AG20443 (cell line): ENCODE measurements at places on chromosomes 7 and 10.

DNA sequence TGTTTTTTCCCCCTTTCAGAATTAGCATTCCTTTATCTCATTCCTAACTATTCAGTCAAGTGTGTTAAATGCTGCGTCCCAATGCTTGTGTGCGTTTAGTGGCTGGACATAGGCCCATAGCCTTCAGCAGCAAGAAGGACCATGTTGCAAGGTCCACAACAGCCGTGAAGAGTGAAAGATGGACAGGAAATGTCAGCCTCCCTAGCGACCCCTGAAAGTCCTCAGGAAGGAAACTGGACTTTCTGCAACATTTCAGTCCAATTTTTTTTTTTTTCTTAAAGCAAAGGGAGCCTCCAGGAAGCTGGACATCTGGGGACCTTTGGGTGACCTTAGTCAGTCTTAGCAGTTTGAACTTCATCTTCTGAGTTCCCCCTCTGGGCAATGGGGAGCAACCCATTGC is 550.7 kb upstream of the MGMT start:
- no peak for DNase-seq

DNA sequence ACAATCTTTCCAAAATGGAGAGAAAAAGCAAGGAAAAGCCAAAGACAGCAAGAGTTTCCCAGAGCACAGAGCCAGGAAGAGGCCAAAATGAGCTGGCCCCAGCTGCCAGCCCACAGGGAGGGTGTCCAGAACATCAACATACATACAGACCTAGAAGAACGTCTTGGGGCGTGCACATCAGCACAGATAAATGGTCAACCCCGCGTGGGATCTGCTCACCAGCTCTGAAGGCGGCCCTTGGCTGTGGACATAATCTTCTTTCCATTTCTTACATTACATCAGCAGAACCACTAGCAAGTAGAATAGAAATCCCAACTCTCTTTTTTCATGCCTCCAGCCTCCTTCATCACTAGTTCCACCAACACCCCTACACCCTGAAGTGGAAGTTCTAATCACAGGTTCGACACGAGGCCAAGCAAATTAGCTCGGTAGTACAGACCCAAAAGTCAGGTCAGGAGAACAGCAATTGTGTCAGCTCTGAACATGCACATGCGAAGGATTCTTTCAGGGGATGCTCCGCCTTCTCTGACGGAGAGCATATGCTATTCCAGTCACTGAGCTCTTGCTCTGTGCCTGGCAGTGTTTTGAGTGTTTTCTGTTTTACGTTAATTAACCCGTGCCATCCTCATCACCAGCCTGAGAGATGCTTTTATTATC is 16.4 kb downstream of the SH3PXD2A start:
- DNase-seq: peak; percentile 55

GRCh38 chr7:37915438-37915837 is 1.2 kb downstream of the SFRP4 start:
- no peak for DNase-seq

DNA sequence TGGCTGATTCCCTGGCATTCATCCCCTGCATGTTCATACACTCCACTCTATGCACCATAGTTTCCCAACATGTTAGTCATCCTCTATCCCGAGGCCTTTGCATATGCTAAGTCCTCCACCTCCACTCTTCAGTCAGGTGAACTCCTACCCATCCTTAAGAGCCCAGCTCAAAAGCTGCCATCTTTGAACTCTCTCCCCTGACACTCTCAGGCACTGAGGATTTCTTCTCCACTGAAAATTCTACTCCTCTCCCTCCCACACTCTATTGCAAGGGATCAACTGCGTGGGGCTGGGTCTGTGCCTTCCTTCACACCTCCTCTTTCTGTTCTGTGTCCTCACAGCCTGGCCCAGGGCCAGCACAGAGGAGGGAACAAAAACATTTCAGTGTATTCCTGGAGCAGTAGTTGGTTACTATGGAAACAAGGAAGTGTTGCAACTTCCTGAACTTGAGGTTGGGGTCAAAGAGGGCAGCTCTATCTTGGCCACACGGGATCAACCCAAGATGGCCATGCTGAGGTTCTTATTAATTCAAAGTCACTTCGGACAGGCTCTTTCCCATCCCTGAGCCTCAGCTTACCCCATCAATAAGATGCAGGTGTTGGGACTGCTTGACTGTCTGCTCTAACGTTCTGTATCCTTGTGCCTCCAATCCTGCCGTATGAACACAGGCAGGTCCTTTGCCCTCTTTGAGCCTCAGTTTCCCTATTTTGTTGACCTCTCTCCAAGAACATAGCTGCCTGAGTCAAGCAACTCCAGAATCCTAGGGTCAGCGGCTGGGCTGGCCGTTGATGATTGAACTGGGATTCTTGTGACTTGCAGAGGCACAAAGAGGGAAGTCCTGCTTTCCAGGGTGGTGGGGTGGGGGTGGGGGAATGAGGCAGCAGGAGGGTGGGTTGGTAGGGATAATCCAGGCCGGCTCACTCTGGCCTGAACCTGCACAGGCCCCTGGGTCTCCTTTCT is 15.5 kb downstream of the ZMIZ1 start:
- DNase-seq: peak; percentile 85

- DNase-seq: no peak
Observed at GRCh38 chr7:158027646-158028045, 560.0 kb downstream of the PTPRN2 start.

GRCh38 chr10:79393924-79394610 is 46.8 kb downstream of the PPIF start:
- DNase-seq: no peak

GRCh38 chr7:43700646-43701499 is 28.4 kb downstream of the COA1 start:
- DNase-seq: no peak

- no peak for DNase-seq
Observed at GRCh38 chr10:121409466-121410104, 188.7 kb downstream of the FGFR2 start.

GRCh38 chr10:123375097-123375496 is 220.9 kb downstream of the BUB3 start:
- DNase-seq: no peak

- DNase-seq: no peak
Observed at GRCh38 chr10:12432402-12433189, 83.2 kb downstream of the CAMK1D start.

DNA sequence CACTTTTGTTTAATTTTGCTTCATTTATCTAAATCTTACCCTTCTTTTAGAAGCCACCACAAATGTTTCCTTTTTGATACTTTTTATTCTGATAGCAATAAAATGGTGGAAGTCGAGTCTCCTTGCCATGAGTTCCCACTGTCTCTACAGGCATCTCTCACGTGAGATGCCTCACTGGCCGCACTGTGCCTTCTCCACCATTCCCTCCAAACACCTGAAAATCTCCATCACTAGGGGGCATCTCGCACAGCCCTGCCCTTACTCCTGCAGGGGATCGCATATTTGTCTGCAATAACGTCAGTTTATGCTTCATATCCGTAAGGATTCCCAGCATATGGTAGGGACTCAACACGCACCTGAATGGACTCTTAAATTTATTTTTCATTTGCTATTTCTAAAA is 56.3 kb upstream of the NCAPG2 start:
- DNase-seq: no peak

DNA sequence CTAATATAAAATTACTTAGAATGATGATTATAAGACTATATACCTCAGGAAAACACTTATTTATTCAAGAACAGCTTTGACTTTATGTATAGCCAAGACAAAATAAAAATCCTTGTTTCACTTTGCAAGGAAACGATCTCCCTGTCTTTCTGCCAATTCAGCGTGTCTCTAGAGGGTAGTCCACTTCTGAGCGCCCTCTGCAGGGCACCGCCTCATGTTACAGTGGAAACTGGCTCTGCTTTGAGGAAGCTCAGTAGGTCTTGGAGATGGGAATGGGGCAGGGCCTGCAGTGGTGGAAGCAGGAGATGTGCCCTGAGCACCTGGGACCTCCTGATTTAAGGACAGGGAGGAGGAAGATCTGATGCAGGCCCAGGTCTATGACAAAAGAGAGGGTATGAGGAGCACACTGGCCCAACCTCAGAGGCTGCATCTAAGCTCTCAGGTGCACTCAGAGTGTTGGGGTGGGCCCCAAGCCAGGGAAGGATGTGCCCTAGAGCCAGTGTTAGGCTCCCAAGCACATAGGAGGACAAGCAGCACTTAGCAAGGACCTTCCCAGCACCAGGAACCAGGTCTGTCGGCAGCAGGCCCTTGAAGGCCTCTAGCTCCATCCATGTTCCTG is 481.0 kb downstream of the TNS3 start:
- DNase-seq: peak; percentile 73
